ENCODE measurements at places on chromosomes 16 and 17. TPM values are rescaled to one million over a fixed set of nuclear protein-coding genes. Genes with fewer than 3 reads are reported as not detected.

DNA sequence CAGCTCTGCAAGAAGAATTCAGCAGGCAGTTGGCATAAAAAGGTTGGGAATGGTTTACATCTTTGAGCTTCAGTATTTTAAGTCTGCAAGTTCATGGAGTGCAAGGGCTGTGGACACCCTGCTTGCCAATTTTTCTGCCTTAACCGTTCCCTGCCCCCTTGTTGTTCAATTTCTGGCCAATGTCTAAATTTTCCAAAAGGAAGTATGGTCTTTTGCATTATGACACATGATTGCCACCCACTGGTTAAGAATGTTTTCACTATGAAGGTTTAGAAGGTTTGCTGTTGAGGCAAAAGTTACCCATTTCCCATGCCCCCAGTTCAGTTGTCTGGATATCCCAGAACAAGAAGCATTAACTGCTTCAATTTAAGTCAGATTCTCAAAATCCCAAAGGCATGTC lies 441.9 kb downstream of the CDH13 start:
- no peaks in the 10 kb centered on the region for H3K27me3 ChIP-seq
- no peak overlapping the region for H3K4me3 ChIP-seq
- no peaks in the 10 kb centered on the region for H3K36me3 ChIP-seq
- H3K4me1 ChIP-seq = no peaks in the 10 kb centered on the region
- no peak overlapping the region for H3K27ac ChIP-seq

GRCh38 chr17:65522751-65523404 lies 38.6 kb downstream of the AXIN2 start:
- H3K4me3 ChIP-seq = no peak overlapping the region
- peaks cover 4% of the 10 kb centered on the region for H3K36me3 ChIP-seq
- no peaks in the 10 kb centered on the region for H3K4me1 ChIP-seq
- DNase-seq = no peak

GRCh38 chr17:80585890-80586845 lies 41.5 kb downstream of the RPTOR start:
- H3K4me3 ChIP-seq = peak overlapping the region; percentile 82
- peak overlapping the region; percentile 95 for H3K27ac ChIP-seq
- DNase-seq = no peak
- H3K4me1 ChIP-seq = peaks cover 60% of the 10 kb centered on the region
- H3K27me3 ChIP-seq = no peaks in the 10 kb centered on the region
- no peaks in the 10 kb centered on the region for H3K36me3 ChIP-seq

DNA sequence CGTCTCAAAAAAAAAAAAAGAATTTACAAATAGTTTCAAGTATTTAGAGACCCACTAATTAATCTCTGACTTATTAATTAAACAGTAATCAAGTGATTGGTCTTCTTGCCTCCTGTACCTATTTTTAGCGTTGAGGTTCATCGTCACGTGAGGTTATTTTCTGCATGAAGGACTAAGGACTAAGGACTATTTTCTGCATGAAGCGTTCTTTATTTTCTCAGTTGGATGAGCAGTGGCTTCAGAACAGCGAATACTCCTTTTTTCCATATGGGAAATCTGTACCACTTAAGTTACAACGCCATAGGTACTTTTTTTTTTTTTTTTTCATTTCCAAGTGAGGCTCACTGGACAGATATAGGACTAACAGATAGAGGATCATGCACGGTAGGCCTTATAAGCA lies 224.9 kb downstream of the CNTNAP4 start:
- H3K4me3 ChIP-seq = no peak overlapping the region
- no peaks in the 10 kb centered on the region for H3K36me3 ChIP-seq
- H3K27me3 ChIP-seq = no peaks in the 10 kb centered on the region
- no peak overlapping the region for H3K27ac ChIP-seq

GRCh38 chr16:67264277-67264676 lies 15.1 kb upstream of the PLEKHG4 start:
- no peak overlapping the region for H3K4me3 ChIP-seq
- no peaks in the 10 kb centered on the region for H3K36me3 ChIP-seq
- peaks cover 34% of the 10 kb centered on the region for H3K4me1 ChIP-seq
- H3K27ac ChIP-seq = no peak overlapping the region
- peaks cover 6% of the 10 kb centered on the region for H3K27me3 ChIP-seq
- no peak for DNase-seq

- H3K36me3 ChIP-seq = no peaks in the 10 kb centered on the region
- peaks cover 20% of the 10 kb centered on the region for H3K27me3 ChIP-seq
- DNase-seq = no peak
- no peak overlapping the region for H3K4me3 ChIP-seq
Measured at GRCh38 chr16:22734368-22734767, 79.6 kb upstream of the HS3ST2 start.

ADAM11 gene
- total RNA-seq = 0.48 TPM

MPP2 gene
- 1.1 TPM for total RNA-seq

DNA sequence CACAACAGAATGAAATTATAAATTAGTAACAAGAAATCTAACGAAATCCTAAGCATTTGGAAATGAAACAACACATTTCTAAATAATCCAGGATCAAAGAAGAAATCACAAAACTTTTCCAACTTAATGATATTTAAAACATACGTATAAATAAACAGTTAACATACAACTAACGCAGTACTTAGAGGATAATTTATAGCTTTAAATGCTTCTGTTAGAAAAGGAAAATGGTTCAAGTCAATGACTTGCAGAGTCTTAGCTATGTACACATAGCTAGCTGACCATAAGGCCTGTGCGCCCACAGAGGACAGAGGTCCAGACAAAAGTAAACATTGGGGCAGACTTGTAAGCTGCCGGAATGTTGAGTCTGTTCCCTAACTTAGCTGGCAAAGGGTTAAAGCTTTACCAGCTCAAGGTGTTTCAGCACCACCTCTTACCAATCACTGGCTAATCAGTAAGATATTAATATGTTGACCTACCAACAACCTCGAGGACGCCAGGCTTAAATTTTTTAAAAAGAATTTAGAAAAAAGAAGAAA lies 84.6 kb downstream of the PARN start:
- peaks cover 18% of the 10 kb centered on the region for H3K4me1 ChIP-seq
- H3K4me3 ChIP-seq = no peak overlapping the region
- H3K27ac ChIP-seq = no peak overlapping the region

DNA sequence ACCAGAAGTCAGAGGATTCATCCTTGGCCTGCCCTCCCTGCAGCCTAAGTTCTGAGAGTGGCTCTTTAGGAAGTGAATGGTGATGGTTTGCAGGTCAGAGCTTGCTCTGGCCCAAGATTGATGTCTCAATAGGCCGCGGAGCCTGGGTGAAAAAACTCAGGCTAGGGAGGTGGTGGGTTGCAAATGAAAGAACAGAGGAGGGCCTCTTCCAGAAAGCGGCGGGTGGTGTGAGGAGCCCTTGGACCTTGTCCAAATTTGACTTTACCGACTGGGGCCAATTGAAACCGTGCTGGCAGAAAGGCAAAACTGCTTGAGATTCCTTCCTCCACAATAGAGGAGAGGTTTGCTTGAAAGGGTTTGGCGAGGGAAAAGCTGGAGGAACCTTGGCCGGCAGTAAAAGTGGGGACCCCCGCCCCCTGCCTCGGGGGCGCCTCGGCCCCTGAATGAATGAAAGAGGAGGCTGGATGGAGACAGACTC lies 331.3 kb downstream of the SEC14L1 start:
- H3K4me3 ChIP-seq = peak overlapping the region; percentile 66
- peaks cover 76% of the 10 kb centered on the region for H3K4me1 ChIP-seq
- H3K27ac ChIP-seq = peak overlapping the region; percentile 88
- peaks cover 17% of the 10 kb centered on the region for H3K27me3 ChIP-seq

DNA sequence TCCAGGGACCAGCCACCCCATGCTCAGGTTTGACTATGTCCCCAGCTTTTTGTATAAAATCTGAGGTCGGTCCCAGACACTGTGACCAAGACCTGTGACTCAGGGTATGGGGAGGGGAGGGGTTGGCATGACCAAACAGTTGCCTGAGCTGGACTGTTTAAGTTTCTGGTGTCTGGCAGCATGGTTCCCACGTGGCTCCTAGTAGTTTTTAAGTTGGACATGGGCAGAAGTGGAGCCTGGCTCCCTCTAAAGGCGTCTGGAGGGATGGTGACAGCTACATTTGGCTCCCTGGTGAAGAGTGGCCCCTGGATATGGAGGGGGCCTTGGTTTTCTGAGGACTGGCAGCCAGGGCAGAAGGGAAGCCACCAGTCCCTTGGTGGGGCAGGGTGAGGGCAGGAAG lies 7.9 kb downstream of the SMCR8 start:
- peak; percentile 28 for DNase-seq
- peaks cover 5% of the 10 kb centered on the region for H3K36me3 ChIP-seq
- H3K4me3 ChIP-seq = no peak overlapping the region
- H3K27me3 ChIP-seq = no peaks in the 10 kb centered on the region

TPSB2 gene
- total RNA-seq = not detected

DNA sequence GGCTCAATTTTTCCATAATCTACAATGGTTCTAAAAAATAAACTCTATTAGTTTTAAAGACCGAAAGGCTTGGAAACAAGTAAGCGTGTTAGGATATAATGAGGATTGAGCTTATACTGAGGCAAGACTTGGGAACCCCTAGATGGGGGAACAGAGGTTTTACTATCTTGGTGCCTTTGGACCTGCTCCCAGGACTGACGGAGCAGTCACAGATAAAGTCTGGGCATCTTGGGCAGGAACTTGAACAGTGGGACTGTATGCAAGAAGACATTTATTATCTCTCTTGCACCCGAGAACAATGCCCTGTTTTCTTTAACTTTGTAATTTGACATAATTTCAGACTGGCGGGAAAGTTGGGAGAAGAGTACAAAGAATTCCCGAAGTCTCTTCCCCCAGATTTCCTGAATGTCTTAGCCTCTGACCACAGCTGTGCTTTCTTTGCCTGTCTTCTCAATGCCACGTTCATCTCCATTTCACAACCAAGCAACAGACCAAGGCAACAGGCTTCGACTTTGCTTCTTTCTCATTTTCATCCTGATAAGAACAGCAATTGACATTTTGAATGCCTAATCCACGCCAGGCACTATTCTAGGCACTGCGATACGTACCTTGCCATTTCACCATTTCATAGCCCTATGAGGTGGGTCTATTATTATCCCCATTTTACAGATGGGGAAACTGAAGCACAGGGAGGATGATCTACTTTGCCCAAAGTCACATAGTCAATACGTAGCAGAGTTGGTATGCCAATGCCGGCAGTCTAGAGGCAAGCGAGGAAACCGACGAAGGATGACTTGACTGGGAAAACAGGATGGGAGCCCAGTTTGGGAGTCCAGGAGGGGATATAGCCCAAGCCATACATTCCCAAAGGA lies 3.0 kb upstream of the IL4R start:
- H3K4me1 ChIP-seq = peaks cover 39% of the 10 kb centered on the region
- DNase-seq = no peak
- peaks cover 1% of the 10 kb centered on the region for H3K27me3 ChIP-seq
- H3K36me3 ChIP-seq = peaks cover 10% of the 10 kb centered on the region
- no peak overlapping the region for H3K27ac ChIP-seq
